CD4-positive, alpha-beta memory T cell (primary cell): ENCODE measurements at places on chromosomes 2 and 18.

- DNase-seq: no peak
These were observed 32.9 kb downstream of the CENPO start for GRCh38 chr2:24825883-24826772.

GRCh38 chr2:108316033-108316432, 27.3 kb downstream of the SULT1C2 start:
- DNase-seq: no peak

DNA sequence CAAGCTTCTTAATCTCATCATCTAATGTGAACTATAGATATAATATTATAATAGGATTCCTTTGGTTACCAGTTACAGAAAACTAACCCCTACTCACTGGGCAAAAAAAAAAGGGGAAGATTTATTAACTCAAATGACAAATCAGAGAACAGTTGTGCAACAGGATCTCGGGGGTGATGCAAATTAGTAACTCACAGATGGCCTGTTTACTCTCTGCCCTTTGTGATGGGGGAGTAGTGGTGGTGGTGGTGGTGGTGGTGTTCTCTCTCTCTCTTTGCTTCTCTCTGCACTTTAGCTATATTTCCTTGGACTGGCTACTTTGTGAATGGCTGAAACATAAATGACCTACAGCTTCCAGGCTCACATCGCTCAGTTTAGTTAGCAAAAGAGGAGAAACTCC, 59.0 kb downstream of the TMEM247 start:
- no peak for DNase-seq

DNA sequence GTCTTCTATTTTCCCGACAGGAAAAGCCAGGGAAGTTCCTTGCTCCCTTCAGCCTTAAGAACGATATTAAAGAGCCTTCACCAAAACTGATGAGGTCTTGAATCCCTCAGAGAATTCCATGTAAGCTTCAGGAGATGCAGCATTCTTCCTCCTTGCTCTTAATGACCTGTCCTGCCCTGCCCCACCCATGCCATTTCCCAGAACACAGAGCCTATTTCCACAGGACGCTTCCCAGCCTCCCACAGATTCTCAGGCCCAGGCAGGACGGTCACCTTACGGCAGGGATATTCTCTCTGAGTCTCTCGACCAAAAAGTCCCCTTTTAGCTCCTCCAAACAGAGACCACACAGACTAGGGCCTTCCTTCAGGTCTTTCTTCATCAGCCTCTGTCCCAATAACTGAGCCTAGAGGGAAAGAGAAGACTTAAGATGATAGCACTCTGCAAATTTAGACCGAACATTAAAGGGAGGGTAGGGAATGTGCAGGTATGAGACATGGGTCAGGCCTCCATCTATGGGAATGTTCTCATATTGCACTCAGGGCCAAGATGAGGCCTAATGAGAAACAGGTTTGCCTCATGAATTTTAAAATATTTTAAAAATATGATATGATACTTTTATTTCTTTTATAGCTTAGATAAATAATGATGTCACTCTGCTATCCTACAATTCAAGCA, 62.1 kb downstream of the COBLL1 start:
- DNase-seq: no peak
